Esophagus muscularis mucosa (tissue), 4 donors: ENCODE measurements at places on chromosomes 16 and 17.
A peak's percentile ranks its signal among the peaks of the same experiment; 100 is the strongest.

GRCh38 chr16:54286366-54287130 lies at the start of gene IRX3:
IRX3 (minus strand) TSS chr16:54286787; CDS start chr16:54286050, 737 bp downstream.
- DNase-seq: no peak

GRCh38 chr17:81040791-81041337 lies 5.9 kb downstream of the BAIAP2 start:
- no peak for DNase-seq

GRCh38 chr16:16850274-16850673 lies 471.3 kb downstream of the NPIPA7 start:
- no peak for DNase-seq

GRCh38 chr17:30921544-30922196 lies at the start of gene ADAP2:
ADAP2 (plus strand) TSS chr17:30921945; CDS start chr17:30922015, 70 bp downstream.
- no peak for DNase-seq

GRCh38 chr17:79839356-79840268 lies at the start of gene CBX4:
CBX4 (minus strand) TSS chr17:79839440; CDS start chr17:79839251, 189 bp downstream.
- peak; percentile 98 for DNase-seq

GRCh38 chr17:67145183-67145805 lies 99.7 kb downstream of the HELZ start:
- DNase-seq: no peak

- DNase-seq: no peak
These were observed 76.9 kb upstream of the PSMD7 start for GRCh38 chr16:74219706-74220105.

DNA sequence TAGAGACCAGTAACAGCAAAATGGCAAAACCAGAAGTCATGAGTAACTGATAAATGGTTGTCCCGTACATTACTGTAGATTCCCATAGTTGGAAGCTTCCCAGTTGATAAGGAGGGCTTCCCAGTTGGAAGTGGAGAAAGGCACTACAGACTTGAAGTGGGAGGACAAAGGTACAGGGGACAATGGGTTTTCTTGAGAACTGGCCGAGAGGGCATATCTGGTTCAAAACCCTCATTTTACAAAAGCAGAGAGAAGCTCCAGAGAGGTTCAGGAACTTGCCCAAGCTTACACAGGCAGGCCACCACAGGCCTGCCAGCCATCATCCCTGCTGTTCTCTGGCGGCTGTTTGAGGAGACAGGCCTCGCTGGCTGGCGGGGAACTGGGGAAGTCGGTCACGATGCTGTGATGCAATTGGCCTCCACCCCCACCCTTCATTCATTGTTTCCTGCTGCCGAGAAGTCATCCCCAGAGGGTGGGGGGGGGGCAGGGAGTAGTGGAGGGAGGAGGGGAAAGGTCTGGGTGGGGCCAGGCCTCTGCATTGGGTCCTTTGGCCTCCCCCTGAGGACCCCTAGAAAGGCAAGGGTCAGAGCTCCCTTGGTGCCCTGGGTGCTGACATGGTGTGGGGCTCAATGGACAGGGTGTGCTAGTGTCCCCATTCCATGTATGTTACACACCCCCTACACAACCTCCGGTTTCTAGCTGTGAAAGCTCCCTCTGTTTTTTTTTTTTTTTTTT lies 3.0 kb downstream of the UBALD2 start:
- DNase-seq: peak; percentile 96

- no peak for DNase-seq
These were observed 346.2 kb upstream of the ASIC2 start for GRCh38 chr17:33639103-33639880.

- DNase-seq: no peak
These were observed 36.3 kb upstream of the NOS2 start for GRCh38 chr17:27836651-27837050.

DNA sequence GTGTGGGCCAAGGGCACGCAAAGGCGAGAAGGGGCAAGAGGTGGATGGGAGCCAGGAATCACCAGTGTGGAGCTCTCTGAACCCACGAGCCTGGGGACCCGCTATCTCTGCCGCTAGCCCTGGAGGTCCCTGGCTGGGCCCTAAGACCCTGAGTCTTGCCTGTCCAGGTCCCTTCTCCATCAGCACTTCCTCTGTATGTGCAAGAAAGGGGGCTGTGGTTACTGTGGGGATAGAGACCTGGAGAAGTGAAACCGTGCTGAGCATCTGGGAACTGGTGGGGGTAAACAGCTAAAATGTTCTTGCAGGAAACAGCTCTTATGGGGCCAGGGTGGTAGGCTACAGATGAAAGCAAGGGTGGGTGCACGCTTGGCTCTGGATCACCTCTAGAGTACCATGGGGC lies 3.1 kb downstream of the SPNS3 start:
- DNase-seq: no peak

DNA sequence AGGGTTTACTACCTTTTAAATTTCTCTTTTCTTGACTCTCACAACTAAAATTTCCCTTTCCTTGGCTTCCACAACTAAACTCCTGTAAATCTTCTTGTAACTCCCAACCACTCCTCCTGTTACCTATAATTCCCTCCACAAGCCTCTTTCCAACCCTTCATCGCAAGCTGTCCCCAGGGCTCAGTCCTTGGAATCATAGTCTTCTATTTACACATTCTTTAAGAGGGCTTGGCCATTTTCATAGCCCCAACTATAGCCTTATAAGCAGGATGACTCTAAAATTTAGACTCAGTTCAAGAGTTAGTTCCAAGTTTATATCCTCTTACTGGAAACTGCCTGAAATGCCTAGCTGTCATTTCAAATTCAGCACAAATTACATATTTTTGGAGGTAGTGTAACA lies 23.9 kb downstream of the GLG1 start:
- no peak for DNase-seq

DNA sequence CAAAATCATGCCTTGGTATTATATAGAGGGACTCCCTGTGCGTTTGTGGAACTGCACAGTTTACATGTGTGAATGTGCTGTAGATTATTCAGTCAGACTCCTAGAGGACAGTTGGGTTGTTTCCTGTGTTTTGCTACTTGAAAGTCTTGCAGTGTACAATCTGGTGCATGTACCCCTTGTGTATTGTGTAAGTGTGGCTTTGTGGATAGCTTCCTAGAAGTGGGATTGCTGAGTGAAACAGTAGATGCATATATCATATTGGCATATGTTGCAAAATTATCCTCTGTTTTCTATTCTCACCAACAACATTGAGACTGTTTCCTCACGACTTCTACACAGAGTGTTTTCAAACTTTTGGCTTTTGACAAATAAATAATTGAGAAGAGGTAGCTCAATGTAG lies 263.7 kb downstream of the MAP2K6 start:
- no peak for DNase-seq

DNA sequence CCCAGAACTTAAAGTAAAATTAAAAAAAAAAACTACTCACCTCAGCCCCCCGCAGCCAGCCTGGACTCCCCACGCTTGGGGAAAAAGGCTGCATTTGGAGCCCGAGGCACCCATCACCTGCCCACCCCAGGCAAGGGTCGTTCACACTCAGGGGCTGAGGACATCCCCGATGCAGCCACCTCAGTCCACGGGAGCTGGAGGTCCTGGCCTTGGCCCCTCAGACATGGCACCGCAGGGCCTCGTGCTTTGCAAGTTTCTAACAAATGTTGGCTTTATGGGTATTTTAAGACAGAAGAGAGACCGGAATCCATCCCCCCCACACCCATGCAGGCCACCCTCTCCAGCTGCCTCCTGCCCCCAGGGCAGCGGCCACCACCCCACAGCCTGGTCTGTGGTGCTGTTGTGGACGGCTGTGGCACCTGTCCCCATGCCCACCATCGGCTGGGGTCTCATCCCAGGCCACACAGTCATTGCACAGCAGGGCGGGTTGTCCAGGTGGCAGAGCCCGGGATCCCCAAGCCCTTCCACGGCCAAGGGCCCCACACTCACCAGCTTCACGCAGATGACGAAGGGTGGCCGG lies 116.4 kb upstream of the ZNF750 start:
- DNase-seq: no peak

GRCh38 chr17:15323131-15323530 lies 18.3 kb downstream of the TEKT3 start:
- DNase-seq: no peak
